BE2C (cell line): ENCODE measurements at places on chromosomes 2 and 18.

- no peak for DNase-seq
These were observed 292.2 kb downstream of the AFF3 start for GRCh38 chr2:99850084-99850710.

- no peak for DNase-seq
These were observed 73.0 kb upstream of the COPS8 start for GRCh38 chr2:237012577-237013267.

DNA sequence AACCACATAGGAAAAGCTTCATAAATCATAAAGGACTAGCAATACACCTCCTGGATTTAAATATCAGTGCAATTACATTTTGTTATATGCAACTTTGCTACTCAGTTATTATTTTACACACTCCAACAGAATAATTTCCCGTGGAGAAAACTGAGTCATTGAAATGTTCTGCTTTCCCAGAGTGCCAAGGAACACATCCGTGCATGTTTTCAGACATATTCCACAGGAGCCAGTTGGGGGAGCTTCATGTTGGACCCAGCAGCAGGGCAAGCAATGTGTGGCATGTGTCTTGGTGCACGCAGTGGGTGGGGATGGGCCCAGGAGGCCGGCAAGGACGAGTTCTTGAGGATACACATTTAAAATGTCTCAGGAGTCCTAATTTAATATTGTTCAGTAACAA, 14.4 kb upstream of the SMIM21 start:
- DNase-seq, result no peak

DNA sequence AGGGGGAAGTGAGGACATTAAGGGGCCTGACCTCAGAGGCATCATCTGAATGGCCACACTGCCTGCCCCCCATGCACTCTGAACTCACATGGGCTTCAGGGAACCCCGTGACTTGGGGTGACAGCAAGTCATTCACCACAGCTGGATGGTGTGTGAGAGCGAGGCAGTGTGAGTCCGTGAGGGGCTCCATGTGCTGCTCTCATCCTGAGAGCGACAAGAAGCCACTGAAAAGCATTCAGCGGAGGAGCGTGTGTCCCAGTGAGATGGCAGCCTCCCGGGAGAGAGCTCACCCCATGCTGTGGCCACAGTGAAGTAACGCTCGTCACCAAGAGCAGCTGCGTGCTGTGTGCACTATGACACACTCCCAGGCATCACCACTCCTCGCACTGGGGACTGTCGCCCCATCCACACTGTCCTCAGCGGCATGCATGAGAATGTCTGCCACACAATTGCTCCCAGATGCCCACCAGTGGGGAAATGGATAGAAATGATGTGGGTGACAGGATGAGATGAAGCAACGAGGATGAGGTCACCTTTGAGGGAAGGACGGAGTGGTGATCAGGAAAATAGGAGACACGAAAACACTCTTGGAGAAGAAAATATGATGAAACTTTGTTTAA, 213.0 kb upstream of the RAB6C start:
- no peak for DNase-seq

- DNase-seq, result no peak
These were observed 158.5 kb downstream of the SMAD2 start for GRCh38 chr18:47771922-47772321.

- no peak for DNase-seq
These were observed 8.4 kb upstream of the MSH6 start for GRCh38 chr2:47774567-47774966.

- no peak for DNase-seq
These were observed 125.7 kb downstream of the AGAP1 start for GRCh38 chr2:235619544-235619943.

DNA sequence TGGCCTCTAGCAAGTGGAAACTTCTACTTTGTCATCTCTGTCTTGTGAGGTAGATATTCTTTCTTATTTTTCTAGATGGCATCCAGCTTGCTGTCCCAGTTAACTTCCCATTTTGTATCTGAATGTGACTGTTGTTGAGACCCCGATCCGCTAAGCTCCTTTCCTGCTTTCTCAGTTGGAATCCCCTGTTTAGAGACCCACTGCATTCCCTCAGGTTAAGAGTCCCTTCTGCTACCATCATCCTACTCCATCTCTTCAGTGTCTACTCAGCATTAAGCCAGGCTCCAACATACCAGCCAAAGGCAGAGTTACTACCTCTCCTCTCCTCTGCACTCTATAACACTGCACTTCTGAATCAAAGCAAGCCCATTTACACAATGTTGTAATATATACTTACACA, 1300.4 kb upstream of the CHAC2 start:
- DNase-seq, result no peak

DNA sequence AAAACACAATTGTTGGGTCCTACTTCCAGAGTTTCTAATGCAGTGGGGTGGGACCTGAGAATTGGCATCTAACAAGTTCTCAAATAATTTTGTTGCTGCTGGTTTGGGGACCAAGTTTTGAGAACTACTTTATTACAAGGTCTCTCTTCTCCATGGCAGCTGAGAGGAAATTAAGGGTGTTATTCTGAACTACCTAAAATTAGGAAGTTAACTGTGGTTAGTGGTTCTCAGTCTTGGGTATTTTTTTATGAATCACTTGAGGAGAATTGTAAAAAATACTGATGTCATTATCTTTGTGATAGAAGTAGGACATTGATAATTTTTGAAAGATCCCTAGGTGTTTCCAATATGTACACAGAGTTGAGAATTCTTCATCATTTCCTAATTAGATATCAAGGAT, 210.2 kb downstream of the MC4R start:
- no peak for DNase-seq

DNA sequence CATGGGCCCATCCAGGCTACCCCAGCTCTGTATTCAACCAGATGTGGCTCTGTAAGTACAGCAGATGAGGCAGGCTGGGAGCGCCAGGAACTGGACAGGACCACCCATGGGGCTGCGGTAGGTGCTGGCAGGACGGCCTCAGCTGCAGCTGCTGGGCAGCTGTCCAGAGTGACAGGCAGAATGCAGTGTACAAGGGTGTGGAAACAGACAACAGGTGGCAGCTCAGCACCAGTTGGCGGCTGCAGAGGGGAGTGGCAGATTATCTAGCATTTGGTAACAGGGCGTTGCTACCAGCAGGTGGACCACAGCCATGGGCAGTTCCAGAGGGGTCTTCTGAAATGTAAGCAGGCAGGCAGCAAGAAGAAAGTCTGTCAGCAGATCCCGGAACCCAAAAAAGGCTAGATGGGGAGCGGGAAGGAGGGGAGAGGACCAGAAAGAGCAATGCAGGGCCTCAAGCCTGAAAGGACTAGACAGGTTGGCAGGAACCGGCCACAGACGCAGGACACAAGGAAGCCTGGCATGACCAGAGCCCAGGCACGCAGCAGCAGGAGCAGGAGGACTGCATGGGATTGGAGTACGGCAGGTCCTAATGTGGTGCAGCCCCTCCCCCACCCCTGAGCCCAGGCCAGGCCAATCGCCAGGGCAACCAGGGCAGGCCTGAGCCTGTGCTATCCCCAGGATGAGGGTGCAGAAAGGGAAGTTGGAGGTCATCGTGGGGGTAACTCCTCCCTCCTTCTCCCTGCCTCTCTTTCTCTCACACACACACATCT, 24.7 kb downstream of the PKDCC start:
- DNase-seq, result peak; percentile 62

DNA sequence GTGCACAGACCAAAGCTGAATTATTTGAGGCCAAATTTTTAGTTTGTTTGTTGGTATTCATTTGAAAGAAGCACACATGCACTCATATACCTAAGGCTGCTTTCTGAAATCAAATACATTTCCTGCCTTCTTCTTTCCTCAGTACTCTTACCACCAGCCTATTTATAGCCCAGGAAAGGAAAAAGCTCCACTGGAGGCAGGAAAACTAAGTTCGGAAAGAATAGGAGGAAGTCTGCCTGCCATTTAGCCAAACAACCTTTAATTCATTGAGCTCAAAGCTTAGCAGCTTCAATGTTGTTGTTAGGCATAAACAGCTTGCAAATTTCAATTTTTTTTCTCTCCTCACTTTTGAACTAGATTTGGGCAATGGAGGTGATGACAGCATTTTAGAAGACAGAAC, 40.4 kb upstream of the RASGRP3 start:
- DNase-seq, result no peak

GRCh38 chr2:201909348-201909747, 103.0 kb downstream of the CDK15 start:
- DNase-seq, result no peak

DNA sequence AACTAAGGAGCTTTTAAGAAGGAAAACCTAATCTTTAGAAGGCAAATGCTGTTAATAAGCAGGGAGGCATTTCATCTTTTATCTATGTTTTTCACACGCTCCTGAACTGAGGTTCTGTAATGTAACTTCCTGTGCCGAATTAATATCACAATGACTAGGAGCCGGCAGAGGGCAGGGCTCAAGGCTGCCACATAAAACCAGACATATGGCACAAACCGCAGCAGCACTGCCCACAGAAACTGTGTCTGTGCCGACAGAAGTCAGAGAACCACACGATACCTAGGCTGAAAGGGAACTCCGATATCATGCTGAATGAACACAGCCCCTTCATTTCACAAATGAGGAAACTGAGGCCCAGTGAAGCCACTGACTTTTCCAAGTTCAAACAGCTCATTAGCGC, 112.1 kb downstream of the EIPR1 start:
- DNase-seq, result no peak

GRCh38 chr2:10876394-10876793, 35.3 kb upstream of the KCNF1 start:
- DNase-seq, result no peak

- DNase-seq, result no peak
These were observed 539.4 kb downstream of the ZNF804A start for GRCh38 chr2:185137700-185138099.

DNA sequence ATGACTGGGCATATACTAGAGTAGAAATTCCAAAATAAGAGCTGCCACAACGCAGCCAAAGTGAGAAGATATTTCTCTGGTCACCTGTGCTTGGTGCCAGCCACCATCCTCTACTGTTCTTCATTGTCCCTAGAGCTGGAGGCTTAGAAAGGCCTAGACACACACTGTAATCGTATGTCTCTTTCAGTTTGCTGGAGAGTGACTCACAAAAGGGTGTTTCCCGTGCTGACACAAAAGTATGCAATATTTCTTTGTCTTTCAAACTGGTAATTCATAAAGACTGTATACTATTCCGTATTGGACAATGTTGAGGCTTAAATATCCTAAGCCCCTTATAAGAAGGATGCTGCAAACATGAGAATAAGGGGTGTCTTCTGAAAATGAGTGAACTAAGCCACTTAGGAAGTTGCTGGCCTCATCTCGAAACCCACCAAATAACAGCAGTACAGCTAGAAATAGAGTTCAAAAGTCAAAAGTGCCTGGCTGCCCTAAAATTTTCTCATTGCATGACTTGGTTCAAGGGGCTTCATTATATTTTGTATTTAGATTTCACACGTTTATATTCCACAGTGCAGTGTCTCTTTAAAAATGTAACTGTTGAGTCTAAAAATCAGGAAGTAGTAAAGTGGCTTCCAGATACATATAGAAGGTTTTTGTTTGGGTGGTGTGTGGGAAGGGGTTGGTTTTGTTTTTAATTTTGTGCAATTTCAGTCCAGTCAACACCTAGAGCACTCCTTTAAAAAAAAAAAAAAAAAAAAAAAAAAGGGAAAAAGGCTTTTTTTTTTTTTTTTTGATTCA, 601.1 kb downstream of the ARHGAP15 start:
- DNase-seq, result no peak

- DNase-seq, result no peak
These were observed 21.2 kb downstream of the ATIC start for GRCh38 chr2:215332872-215333595.

DNA sequence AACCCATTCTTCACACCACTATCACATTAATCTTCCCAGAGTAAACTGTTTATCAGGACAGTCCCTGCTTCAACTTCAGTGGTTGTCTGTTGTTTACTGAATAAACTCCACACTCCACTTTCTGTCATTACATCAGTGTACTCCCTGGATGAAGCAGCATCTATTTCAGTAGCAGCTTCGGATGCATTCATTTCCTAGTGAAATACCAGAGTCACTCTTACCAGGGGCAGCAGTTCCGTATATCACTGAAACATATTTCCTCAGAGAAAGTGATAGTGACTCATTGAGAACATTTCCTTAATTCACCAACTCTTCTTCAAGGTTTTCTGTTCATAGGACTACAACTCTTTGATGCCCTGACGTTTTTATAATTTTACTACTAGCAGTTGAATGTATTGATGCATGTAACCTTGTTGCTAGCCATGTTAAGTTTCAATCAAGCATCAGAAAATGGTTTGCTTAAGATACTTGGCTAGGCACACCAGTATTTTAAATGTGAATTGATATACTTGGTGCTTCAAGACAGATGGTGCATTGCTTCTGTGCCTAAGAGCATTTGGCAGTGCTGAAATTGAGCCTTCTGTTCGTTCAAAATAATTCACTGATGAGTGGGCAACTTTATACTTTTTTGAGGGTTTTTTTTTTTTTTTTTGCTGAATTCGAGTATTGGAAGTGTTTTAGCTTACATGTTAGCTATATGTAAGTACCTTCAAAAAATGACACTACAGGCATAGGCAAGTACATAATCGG, 92.3 kb downstream of the UBE2E3 start:
- DNase-seq, result no peak

- DNase-seq, result no peak
These were observed 24.8 kb downstream of the RAB27B start for GRCh38 chr18:54852780-54853675.

GRCh38 chr18:56568986-56569385, 69.4 kb downstream of the TXNL1 start:
- no peak for DNase-seq

- DNase-seq, result no peak
These were observed 131.0 kb downstream of the DPP4 start for GRCh38 chr2:161943011-161943410.

DNA sequence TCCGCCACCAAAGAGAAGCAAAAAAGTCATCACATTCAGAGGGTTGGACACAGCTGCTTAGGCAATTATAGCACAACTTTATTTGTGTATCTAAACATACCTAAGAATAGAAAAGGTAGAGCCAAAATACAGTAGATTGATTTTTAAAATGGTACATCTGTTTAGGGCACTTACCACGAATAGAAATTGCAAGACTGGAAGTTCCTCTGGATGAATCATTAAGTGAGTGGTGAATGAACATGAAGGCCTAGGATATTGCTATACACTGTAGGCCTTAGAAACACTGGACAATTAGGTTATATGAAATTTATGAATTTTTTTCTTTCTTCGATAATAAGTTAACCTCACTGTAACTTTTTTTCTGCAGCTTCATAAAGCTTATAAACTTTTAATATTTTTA, 687.0 kb downstream of the BCL11A start:
- DNase-seq, result no peak

- DNase-seq, result no peak
These were observed 108.0 kb downstream of the DTNA start for GRCh38 chr18:34818064-34818463.

DNA sequence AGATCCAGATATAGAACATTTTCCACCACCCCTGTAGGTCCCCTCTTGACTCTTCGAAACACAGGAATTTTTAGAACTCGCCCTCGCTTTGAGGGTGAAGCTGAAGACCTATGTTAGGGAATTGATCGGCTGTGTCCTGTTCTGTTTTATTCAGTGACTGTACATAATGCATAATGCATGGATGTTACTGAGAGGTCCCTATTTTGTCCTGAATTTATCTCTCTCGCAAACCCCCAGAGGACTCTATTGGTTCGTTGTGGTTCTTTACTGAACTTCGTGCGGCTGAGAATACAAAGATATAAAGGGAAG, 431 bp upstream of the EIF5B start:
- no peak for DNase-seq
